Hippocampal formation (tissue), 2 donors: ENCODE measurements at places on chromosomes 12 and 14.

DNA sequence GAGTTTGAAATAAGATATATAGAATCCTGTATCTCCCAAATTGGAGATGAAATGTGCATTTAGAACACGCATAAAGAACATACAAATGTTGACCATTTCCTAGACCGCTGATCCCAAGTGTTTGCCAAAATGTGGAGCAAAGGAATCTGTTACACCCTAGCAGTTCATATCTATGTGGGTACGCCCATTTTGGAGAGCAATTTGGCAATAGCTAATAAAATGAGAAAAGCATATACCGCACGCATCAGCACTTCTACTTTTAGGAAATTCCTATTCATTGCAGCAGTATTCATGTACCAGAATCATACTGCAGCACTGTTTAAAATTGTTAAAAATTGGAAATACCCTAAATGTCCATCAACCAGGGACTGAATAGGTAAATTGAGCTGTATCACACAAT, 937.8 kb downstream of the BCL11B start:
- DNase-seq = no peak

GRCh38 chr12:131784909-131785762, 43.1 kb upstream of the MMP17 start:
- DNase-seq = no peak

GRCh38 chr12:121535150-121536053, 45.4 kb downstream of the KDM2B start:
- DNase-seq = no peak

- no peak for DNase-seq
These were observed 86.9 kb downstream of the SPTSSA start for GRCh38 chr14:34374998-34375740.

DNA sequence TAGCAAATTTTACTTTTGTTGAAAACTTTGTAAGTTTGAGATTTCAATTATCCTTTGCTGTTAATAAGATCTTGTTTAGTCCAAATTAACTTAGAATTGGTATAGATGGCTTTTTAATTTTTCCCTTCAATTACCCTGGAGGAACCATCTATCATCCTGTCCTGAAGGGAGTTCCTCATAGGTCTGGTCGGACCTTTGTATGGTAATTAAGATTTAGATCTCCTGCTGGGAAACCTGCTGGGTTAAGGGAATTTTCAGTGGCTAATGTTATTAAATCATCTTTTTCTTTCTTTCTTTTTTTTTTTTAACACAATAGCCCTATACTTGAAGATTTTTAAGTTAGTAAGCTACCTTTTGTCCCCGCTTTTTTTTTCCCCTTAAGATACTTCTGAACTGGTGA, 63.0 kb upstream of the PRMT8 start:
- DNase-seq = no peak

DNA sequence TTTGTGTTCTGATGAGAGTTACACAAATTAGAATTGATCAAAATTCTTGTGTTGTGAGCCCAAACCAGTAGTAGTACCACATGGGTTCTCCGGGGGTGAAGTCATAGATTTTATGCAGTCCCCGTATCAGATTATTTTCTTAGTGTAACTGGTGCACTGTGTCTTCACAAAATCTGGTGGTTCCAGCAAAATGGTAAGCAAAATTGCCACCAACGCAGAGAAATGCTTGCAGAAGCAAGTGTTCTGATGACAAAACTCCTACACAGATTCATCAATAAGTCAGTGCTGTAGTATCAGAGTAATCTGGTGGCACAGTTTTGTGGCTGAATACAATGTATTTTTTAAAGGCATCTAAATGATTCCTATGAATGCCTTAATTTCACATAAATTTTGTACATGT, 1.3 kb upstream of the CACNA2D4 start:
- no peak for DNase-seq

GRCh38 chr14:96568621-96569020, 66.4 kb downstream of the PAPOLA start:
- DNase-seq = no peak

DNA sequence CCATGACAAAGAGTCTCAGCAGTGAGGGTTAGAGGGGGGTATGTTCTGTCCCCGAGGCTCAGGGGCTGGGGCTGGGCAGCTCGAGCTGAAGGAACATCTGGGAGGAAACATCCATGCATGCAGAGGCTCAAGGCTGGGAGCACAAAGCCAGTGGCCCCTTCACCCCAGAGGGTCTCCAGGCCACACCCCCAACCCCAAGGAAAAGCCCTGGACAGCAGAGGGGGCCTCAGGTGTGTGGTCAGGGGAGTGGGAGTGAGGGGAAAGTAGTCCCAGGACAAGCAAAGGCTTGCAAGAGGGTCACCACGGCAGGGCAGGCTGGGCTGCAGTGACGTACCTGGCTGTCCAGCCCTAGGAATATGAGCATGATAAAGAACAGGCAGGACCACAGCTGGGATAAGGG, 17.5 kb downstream of the SLC6A12 start:
- DNase-seq = no peak

DNA sequence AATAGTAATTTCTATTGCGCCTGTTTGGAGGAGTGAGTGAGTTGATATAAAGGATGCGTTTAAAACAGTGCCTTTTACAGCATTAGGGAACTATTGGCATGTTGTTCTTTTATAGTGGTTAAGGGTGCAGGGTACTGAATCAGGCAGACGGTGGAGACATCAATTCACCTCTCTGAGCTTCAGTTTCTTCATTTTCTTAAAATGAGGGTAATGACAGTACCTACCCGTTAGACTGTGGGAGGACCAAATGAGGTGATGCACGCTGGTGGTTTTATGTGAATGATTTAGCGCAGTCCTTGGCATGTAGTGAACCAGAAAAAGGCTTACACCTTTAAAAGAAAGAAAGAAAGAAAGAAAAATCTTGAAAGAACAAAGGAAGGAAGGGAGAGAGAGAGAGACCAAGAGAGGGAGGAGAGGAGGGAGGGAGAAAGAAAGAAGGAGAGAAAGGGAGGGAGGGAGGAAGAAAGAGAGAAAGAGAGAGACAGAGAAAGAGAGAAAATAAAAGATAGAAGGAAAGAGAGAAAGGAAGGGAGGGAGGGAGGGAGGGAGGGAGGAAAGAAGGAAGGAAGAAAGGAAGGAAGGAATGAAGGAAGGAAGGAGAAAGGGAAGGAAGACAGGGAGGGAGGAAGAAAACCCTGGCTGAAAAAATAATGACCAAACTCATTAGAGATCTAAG, 22.2 kb upstream of the CCND2 start:
- no peak for DNase-seq
